Renal pelvis (tissue), 12 donors: ENCODE measurements at places on chromosomes 1 and 21.

GRCh38 chr21:25929856-25930520 is 195.2 kb downstream of the GABPA start:
- DNase-seq = no peak

GRCh38 chr1:89519779-89520358 is 4.8 kb upstream of the LRRC8B start:
- DNase-seq = no peak

DNA sequence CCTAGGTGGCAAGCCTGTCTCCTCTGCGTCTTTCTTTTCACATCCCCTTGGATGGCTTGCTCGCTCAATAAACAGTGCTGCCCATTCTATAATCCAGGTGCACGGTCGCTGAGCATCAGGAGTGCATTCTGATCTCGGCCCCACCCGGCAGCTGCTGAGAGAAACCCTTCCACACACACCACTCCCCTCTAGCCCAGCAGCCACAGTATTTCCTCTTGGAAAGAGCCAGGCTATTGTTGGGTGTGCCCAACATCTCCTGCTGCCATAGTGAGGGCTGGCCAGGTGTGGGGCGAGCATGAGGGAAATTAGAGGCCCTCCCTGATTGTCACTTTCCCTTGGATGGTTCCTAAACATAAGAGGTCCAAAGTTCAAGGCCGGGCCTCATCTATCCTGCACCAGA is 24.7 kb downstream of the GPA33 start:
- no peak for DNase-seq

DNA sequence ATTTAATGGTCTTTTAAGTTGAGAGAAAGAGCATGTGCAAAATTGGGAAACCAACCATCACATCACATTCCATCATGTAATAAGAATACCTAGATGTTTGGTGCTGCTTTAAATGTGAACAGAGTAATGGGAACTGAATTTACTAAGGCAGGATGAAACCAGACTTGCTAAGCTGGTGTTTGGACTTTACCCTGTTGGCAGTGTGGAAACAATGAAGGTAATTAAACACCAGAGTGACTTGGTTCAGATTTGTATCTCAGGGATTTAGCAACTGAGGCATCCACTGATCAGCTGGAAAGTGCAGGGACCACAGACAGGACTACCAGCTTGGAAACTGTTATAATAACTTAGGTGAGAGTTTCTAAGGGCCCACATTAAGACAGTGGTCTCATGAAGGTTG is 263.4 kb downstream of the OLFM3 start:
- DNase-seq = no peak

DNA sequence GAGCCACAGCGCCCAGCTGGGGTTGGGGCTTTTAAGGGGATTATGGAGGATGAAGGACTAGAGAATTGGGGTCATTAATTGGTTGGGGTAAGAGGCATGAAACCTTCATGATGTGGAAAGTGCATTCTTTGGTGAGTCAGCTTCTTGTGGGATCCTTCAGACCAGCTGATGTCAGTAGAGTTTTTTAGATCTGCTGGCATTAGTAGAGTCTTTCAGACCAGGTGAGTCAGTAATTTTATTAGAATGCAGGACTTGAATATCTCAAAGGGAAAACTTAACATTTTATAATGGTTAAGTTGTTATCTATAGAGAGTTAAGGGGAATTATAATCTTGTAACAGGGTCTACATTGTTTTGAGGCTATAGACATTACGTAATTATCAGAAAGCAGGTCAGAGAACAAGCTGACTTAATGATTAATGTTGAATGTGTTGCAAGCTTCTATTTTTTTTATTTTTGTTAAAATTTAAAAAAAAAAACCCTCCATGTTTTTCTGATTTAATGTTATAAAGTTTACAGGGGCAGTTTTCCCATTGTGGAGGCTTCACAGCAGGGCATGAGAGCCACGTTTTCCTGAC is 160.9 kb upstream of the FMN2 start:
- no peak for DNase-seq

DNA sequence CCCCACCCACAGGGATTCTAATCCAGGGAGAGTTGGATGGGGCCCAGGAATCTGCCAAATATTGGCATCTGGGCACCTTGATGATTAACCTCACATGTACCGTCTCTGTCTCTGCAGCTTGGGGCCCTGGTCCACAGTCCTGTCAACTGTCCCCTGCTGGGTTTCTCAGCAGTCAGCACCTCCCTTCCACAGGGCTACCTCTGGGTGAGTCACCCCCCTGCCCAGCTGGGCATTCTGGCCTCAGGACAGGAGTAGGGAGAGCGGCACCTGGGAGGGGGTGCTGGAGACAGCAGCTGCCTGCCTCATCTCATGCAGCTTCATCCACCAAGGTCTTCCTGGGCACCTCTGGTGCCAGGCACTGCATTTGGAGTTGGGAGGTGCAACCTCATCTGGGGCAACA is 100.6 kb upstream of the ACTL8 start:
- no peak for DNase-seq

- DNase-seq = peak; percentile 14
Observed at GRCh38 chr1:159132271-159132881, 39.0 kb upstream of the CADM3 start.
